ENCODE measurements at places on chromosomes 12 and 14.
A peak's percentile ranks its signal among the peaks of the same experiment; 100 is the strongest.

- no peak for DNase-seq
Observed at GRCh38 chr14:67228325-67228984, 12.8 kb upstream of the PALS1 start.

DNA sequence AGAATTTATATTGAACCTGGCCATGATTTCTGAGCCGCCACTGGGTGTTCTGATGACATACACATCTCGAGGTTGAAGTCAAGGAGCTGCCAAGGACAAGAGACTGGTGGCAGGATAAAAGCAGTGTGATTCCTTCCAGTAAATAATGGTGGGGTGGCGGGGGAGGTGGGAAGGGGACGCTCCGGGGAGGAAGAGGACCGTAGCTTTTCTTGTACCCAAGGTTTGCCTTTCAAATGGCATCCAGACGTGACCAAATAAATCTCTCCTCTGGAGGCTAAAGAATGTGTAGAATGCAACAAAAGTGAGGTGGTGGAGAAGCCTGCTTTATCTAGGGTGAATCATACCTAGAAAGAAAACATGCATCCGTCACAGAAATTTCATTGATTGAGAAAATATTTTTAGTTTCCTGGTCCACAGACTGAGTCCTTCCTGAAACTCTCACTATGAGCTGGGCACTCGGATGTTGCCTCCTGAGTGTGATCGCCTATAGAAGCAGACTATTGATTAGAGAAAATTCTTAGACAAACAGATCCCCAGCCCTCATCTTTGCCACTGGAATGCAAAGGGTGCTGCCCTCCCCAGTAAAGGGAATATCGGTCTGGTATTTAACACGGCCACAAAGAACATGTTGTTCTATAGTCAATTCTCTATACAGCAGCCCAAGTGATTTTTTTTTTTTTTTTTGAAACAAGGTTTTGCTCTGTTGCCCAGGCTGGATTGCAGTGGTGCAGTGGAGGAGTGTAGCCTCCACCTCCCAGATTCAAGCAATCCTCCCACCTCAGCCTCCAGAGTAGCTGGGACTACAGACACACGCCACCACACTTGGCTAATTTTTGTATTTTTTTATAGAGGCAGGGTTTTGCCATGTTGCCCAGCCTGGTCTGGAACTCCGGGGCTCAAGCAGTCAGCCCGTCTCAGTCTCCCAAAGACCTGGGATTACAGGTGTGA lies 112.1 kb downstream of the DPF3 start:
- DNase-seq = peak; percentile 40

GRCh38 chr14:52048116-52048515 lies 20.7 kb downstream of the NID2 start:
- DNase-seq = no peak

- DNase-seq = no peak
Observed at GRCh38 chr14:55123101-55123500, 6.0 kb upstream of the LGALS3 start.

- no peak for DNase-seq
Observed at GRCh38 chr14:76755610-76756370, 5.5 kb upstream of the VASH1 start.

- no peak for DNase-seq
Observed at GRCh38 chr14:26820138-26820537, 222.3 kb upstream of the NOVA1 start.

- no peak for DNase-seq
Observed at GRCh38 chr12:62879691-62880090, 55.3 kb downstream of the PPM1H start.

GRCh38 chr12:14417715-14418114 lies 52.2 kb downstream of the ATF7IP start:
- DNase-seq = no peak

DNA sequence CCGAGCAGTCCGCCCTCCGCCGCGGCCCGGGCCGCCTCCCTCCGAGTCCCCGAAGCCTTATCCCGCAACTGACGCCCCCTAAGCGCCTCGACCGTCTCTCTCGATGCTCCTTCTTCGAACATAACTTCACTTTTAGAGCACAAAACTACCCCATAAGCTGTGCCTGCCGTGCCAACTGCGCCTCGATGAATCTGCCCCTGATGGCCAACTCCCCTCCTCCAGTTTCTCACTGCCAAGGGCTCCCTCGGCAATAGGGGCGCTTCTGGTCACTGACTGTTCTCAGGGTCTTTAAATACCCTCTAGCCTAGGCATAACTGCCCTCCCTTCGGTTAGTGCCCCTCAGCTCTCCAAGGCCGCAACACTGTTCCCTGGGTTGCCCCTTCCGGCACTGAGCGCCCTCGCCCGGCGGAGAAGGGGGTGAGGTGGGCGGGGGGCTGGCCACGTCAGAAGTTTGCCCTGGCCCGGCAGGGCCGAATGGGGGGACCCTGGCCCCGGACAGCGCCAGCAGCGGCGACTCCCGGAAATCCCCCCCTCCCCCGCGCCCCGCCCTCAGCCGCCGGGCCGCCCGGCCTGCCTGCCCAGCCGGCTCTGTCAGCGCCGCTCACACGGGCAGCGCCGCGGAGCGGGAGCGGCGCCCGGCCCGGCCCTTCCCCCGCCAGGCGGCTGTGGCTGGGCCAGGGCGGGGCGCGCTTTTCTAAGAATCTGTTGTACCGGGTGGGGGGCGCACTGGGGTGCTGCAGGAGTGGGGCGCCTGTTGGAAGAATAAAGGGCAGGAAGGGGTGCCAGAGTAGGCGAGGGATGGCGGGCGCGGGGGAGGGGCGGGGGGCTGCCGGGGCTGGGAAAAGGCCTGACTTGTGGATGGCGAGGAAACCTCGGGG lies 10.6 kb downstream of the RARG start:
- DNase-seq = peak; percentile 69

DNA sequence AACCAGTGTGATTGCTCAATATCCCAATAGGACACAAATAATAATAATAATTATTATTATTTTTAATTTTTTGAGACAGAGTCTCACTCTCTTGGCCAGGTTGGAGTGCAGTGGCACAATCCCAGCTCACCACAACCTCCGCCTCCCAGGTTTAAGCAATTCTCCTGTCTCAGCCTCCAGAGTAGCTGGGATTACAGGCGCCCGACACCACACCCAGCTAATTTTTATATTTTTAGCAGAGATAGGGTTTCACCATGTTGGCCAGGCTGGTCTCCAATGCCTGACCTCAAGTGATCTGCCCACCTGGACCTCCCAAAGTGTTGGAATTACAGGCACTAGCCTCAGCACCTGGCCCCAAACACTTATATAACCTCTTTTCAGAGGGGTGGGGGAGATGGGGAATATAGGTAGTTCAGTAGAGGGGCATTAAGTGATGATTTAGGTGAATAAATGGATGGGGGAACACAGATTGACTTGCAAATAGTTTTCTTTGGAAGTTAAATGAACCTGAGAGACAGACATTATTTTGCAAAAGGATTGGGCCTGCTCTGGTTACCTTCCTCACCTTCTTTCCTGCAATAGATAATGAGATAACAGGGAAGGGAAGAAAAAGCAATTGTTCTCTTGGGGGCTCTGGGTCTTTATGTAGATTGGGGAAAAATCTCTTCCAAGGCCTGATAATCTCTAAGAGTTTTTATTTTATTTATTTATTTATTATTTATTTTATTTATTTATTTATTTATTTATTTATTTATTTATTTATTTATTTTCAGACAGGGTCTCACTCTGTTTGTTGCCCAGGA lies 57.7 kb downstream of the RESF1 start:
- DNase-seq = no peak

DNA sequence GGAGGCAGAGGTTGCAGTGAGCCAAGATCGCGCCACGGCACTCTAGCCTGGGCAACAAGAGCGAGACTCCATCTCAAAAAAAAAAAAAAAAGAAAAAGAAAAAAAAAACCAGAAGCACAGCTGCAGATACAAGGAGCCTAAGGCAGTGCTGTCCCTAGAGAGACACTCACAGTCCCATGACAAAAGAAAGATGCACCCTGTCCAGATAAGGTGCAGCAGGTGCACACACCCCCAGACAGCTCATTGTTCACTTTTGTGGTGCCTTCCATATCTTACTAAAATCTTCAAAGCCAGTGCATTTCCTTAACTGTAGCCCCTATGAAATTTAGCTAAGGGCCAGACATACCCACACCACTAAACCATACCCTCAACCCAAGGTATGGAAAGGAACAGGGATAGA lies 7.7 kb upstream of the NRL start:
- DNase-seq = no peak

GRCh38 chr12:46674129-46674528 lies 151.7 kb downstream of the SLC38A4 start:
- no peak for DNase-seq

- no peak for DNase-seq
Observed at GRCh38 chr12:50017641-50018040, 7.7 kb downstream of the RACGAP1 start.

GRCh38 chr12:111121840-111122239 lies 201.5 kb upstream of the MYL2 start:
- DNase-seq = no peak

DNA sequence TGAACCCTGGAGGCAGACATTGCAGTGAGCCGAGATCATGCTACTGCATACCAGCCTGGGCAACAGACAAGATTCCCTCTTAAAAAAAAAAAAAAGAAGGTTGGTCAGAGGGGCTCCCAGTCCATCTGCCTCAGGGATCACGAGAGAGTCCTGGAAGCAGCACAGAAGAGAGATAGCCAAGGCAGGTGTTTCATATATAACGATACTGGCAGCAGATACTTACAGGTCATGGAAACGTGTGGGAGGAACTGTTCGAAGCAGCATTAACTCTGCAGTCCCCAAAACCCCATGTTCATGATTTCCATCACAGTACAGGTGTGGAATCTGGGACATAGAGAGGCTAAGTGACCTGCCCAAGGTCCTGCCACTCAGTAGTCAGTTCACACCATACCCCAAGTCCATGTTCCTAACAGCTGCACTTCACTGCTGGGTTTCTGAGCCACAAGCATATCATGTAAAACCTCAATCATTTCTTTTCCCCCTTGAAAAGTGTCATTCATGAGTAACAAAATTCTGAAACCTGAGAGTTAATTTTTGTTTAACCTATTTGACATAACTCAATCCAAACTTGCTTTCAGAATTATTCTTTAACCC lies 16.7 kb downstream of the CDK2AP1 start:
- no peak for DNase-seq

DNA sequence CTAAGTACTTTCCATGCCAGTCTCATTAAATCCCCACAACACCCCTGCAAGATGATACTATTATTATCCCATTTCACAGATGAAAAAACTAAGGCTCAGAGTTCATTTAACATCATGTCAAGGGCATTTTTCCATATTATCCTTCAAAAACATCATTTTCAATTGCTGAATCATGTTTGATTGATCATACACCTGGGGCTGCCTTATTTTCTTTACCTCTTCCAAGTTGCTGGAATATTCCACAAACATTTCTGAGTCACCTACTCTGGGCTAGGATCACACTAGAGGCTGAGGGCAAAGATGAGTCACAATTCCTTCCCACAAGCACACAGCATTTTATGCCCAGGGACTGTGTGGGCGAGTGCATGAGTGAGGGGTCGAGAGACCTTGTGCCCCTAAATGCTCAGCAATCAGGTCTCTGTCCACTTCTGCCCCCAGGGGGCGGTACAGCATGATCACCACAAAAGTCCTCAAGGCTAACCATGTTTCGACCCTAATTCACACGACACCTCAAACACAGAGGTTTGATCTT lies 14.1 kb upstream of the TMEM119 start:
- no peak for DNase-seq

GRCh38 chr12:131421509-131422186 lies 289.2 kb upstream of the SFSWAP start:
- no peak for DNase-seq

- DNase-seq = no peak
Observed at GRCh38 chr14:56334458-56334857, 216.2 kb downstream of the PELI2 start.

- no peak for DNase-seq
Observed at GRCh38 chr14:51609955-51610283, 41.8 kb upstream of the FRMD6 start.

DNA sequence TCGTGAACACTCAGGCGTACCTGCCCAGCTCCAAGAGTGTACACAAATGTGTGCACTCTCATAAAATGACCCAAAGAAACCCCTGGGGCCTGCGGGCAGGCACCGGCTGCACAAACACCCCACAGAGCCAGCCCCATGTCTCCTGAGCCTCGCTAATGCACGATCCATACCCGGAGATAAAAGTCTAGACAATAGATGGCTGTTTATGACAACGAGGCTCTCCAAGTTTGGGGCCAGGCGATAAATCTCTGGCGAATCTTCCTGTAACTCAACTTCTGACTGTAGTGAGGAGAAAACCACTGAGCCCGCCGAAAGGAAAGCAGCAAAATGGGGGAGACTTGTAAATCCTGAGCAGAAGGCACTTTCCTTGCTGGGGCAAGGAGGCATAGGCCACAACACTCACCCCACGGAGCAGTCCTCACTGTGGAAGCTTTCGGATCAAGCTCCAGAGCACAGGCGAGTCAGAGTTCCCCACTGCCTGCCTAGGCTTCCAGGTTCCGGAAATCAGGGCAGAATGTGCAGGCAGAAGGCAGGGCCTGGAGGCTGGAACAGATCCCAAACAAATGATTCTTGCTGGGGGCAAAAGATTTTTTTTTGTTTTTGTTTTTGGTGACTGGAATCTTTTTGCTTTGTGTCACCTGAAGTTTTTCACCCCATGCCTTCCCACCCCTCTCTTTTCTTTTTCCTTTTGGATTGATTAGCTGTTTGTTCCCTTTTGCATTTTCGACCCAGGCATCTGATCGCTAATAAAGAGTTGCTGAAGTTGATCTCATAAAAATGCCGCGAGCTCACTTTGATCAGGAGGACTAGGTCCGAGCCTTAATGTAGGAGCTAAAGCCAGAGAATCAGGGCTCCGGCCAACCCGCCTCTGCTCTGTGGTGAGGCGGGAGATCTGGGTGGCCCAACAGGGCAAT lies 4.5 kb upstream of the HOXC11 start:
- DNase-seq = no peak

DNA sequence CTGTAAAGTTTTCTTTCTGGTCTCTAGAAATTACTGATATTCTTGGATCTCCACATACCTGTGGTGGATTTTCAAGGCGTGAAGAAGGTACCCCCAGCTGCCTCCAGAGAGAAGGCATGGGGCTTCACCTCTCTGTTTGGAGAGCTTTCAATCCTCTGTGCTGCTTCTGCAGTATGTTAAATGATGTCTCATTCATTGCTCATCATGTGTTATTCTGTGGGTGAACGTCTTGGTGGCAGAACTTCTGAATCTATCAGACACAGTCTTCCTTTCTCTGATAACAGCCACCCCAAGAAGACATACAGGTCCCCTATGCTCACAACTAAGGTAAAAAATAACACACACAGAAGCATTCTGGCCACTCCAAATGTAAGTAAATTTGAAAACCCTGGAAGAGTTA lies 221.3 kb upstream of the TMEM260 start:
- DNase-seq = no peak

GRCh38 chr14:45185100-45185814 lies 49.5 kb downstream of the FANCM start:
- peak; percentile 40 for DNase-seq
